ENCODE measurements at places on chromosomes 3 and 15.

- no peak for DNase-seq
Measured at GRCh38 chr3:14031271-14031670, 93.4 kb downstream of the CHCHD4 start.

DNA sequence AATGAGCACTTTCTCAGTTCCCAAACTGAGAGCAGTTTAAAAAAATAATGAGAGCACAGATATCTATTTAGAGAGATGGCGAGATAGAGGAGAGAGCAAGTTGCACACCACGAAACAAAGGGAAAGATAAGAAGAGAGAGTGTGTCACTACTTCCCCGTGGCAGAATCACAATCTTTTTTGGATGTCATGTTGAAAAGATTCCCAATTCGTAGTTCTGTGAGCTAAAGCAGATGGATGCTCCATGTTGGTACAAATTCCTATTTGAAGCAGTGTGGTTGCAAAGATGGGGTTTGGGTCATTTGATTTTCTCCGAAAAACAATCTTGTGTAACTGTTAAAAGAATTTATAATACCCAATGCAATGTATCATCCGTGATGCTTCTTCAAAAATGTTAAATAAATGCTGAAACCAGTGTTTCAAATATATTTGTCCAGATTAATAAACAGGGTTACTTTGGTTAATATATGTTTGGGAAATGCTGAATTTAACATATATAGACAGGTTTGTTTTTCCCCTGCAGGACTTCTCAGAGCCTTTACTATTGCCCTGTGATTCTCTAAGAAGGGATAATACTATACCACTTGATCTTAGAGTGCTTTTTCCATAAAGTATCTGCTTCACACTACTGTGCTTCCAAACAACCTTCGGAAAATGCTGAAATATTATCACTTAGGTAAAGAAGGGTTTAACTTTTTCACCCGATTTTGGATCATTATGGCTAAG, 128.5 kb downstream of the MDFIC2 start:
- DNase-seq = no peak

DNA sequence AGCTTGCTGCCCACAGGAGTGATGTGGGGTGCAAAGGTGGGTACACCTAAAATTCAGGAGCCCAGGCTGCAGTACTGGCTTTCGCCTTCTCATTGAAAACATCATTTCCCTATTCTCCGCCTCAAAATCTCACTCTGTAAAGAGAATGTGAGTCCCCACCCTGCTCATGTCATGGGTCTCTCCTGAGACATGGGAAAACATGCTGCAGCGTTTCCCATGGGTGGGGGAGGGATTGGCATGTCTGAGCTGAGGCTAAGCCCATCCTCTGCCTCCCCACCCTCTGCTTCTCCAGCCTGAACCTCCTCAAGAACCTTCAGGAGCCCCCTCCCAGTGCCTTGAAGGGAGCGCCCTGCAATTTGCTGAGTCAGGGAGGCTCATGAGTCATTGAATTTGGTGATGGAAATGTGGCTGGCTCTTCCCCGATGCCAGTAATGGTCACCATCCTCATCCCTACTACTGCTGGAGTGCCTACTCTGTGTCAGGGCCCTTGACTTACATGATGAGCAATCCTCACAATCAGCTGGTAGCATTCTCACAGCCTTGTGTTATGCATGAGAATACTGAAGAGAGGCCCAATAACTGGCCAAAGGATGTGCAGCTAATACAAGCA, 28.8 kb downstream of the WNT5A start:
- DNase-seq = no peak

GRCh38 chr3:105166893-105167292, 199.8 kb upstream of the ALCAM start:
- no peak for DNase-seq

DNA sequence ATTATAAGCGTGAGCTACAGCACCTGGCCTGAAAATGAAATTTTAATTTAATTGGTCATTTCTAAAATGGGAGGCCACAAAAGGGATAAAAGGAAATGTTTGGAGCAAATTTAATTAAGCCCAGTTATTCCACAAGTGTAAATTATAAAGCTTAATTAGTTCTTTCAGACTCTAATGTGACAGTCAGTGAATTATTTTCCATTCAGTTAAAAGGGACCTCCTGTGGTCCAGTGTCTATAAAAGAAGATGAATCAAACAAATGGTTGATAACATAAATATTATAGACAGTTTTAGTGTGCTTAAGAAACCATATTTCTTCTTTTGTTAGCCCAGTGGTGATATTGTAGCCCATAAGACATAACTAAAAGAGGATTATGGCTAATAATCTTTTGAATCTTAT, 66.4 kb downstream of the CNOT10 start:
- DNase-seq = no peak

- no peak for DNase-seq
Measured at GRCh38 chr3:9343115-9343514, 19.7 kb upstream of the THUMPD3 start.

GRCh38 chr3:23325466-23326065, 122.4 kb downstream of the UBE2E2 start:
- no peak for DNase-seq

DNA sequence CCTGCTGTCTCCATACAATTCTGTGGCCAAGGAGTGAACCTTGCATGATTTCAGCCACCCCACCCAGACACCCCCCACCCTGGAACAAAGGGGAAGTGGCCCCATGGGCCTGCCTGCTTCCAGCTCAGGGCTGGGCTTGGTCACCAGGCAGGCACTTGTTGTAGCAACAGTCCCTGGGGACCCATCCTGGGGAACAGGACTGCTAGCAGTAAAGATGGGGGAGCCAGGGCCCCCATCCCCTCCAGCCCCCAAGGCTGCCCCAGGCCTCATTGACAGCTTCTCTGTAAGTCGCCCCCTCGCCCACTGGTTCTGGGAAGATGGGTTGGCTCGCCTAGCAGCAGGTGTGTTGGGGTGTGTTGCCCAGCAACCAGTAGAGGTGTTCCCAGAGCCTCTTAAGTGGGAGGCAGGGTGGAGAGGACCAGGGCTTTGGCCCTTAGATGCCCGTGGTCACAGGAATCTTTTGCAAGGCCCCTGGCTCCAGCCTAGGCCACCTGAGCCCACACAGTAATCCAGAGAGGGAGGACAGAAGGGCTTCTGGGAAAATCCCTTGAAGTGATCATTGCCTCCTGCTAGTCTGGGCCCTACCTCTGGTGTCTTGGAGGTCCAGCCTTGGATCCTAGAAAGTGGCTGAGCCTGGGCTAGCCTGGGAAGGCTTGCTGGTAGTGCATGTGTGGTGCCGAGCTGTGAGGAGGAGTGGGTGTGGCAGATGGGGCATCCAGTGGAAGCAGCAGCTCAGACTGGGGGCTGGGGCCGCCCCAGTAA, 48.9 kb downstream of the CYP11A1 start:
- DNase-seq = no peak

DNA sequence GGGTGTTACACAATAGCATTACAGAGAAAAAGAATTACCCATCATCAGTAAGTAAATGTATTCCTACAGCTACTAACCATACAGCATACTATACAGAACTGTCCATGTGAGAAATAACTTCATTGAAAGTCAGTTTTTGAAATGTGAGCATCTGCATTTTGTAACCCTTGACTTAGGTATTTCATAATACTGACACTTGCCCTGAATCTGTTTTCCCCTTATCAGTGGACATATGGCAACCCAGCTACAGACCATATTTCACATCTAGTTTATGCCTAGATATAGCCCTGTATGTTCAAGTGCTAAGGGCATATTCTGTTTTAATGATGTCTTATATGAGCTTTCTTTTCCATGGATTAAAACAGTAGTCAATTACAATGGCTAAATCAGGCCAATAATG, 297.6 kb downstream of the TBC1D5 start:
- DNase-seq = no peak

GRCh38 chr3:135633078-135633477, 332.4 kb upstream of the PPP2R3A start:
- no peak for DNase-seq

Measured in activated T-cell treated with anti-CD3 and anti-CD28 coated beads for 1 hour (primary cell).